ENCODE measurements at places on chromosomes 1 and 21.

- DNase-seq = no peak
Measured at GRCh38 chr1:117318426-117318825, 48.8 kb upstream of the MAN1A2 start.

GRCh38 chr1:208273386-208274017 lies 29.3 kb upstream of the PLXNA2 start:
- no peak for DNase-seq

- no peak for DNase-seq
Measured at GRCh38 chr1:198606020-198606438, 32.8 kb upstream of the PTPRC start.

DNA sequence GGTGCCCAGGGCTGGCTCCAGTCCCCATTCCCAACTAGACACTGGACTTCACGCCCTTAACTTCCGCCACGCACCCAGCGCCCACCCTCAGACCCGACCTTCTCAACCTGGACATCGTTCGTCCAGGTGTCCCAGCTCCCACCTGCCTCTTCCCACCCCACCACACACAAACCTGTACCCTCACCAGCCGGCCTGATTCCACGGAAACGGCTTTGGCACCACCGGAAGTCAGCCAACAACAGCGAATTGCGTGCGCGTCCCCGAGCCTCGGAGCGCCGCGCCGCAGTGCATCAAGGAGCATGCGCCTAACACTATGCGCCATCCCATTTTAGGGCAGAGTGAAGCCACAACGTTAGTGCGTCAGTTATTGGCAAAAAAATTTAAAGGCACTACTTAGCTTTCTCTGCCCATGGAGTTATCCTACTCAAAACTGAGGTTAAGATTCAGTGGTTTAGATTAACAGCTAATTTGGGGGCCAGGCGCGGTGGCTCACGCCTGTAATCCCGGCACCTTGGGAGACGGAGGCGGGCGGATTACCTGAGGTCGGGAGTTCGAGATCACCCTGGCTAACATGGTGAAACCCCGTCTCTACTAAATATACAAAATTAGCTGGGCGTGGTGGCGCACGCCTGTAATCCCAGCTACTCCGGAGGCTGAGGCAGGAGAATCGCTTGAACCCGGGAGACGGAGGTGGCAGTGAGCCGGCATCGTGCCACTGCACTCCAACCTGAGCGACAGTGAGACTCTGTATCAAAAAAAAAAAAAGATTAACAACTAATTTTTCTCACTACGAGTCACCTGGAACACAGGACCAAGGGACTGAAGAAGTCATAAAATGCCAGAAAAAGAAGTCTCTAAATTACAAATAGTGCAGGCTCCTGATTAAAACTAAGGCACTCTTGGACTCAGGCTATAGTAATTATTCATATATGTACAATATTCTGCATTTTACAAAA lies at the start of gene GON4L:
TSS of gene GON4L (minus strand) at position 240 of the 956 bp plus-strand sequence. CDS start 3,434 bp downstream, outside the sequence.
- DNase-seq = peak; percentile 69

DNA sequence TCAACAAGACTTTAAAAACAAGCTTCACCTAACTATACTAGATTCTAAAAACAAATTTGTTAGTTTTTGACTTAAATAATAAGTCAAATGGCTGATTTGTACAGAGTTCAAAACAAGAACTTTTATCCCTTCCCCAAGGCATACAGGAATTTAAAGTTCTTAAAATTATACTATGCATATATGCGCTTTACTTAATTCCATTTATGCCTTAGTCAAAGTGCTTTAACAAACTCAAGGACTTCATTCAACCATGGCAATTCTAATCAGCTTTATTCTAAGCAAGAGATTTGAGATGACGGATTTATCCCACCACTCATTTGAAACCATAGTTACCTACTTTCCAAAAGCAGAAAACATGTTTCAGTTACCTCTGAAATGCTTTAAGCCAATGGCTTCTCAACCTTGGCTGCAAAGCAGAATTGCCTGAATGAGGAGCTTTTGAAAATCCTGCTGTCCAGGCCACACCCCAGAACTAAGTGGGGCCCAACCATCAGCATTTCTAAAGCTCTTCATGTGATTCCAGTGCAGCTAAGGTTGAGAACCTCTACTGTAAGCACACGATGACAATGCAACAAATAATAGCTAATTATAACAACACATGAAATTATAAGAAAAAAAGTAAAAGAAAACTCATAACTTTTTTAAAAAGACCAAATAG lies 44.6 kb downstream of the TTLL7 start:
- DNase-seq = no peak

GRCh38 chr1:151130987-151131586 lies 15.3 kb downstream of the SEMA6C start:
- DNase-seq = peak; percentile 76

DNA sequence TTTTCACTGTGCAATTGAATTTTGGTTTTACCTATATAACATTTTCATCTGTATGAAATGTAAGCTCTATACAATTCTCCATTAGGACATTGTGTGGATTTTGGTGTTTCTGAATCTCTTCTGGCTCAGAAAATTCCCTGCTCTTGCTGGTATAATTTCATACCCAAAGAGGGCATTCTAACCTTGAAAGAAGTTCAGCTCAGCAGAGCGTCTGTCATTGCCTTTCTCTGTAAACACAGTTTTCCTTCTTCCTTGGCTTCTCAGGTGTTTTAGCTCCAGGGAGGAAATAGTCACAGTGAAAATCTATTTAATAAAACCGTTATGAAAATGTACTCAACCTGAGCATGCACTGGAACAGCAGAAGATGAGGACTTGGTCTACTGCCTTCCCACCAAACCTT lies 16.0 kb downstream of the DISC1 start:
- no peak for DNase-seq

GRCh38 chr1:33300673-33301072 lies 20.2 kb downstream of the A3GALT2 start:
- peak; percentile 75 for DNase-seq

- DNase-seq = no peak
Measured at GRCh38 chr1:35442734-35443133, 114.5 kb downstream of the KIAA0319L start.

GRCh38 chr1:92924501-92924900 lies 36.8 kb downstream of the DIPK1A start:
- no peak for DNase-seq

DNA sequence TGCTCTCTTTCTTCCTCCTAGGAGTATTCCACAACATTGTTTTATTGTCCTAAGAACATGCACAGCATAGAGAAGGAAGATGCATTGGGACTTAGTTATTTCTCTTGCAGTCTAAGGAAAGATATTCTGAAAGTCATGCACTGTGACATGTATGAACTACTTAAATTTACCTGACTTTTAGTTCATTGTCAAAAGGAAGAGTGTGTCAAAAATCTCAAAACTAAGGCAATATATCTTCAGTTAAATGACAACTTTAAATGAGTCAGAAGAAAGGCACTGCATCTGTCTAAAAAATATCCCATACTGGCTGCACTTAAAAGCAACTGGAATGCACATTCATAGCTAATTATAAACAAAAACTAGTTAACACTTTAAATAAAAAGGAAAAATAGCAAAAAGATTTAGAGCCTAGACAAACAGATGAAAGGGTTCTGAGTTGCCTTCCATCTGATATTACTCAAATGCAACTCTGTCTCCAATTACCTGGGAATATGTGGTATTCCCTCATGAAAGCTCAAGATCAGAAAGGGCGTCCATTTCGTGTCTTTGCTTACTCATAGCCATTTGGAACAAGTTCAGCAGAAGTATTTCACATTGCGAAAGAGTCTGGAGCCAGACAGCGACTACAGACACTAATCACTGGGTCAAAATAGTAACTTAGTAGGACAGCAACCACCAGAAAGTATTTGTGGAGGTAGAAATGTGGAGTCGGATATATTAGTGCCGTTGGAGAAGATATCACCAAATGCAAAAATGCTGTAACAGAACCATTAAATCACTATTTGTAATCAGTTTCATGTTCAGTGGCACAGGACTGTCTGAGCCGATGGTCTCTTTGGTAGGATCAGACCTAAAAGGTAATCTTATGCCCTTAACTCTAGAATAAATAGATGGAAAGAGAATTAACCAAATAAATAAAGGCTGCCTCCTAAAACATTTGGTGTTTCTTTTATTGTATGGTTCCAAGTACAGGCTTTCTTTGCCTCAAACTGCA lies 225.7 kb downstream of the GREM2 start:
- DNase-seq = peak; percentile 29

- no peak for DNase-seq
Measured at GRCh38 chr1:244325056-244325758, 126.5 kb downstream of the ADSS2 start.

GRCh38 chr1:193709607-193710006 lies 523.2 kb upstream of the B3GALT2 start:
- no peak for DNase-seq

DNA sequence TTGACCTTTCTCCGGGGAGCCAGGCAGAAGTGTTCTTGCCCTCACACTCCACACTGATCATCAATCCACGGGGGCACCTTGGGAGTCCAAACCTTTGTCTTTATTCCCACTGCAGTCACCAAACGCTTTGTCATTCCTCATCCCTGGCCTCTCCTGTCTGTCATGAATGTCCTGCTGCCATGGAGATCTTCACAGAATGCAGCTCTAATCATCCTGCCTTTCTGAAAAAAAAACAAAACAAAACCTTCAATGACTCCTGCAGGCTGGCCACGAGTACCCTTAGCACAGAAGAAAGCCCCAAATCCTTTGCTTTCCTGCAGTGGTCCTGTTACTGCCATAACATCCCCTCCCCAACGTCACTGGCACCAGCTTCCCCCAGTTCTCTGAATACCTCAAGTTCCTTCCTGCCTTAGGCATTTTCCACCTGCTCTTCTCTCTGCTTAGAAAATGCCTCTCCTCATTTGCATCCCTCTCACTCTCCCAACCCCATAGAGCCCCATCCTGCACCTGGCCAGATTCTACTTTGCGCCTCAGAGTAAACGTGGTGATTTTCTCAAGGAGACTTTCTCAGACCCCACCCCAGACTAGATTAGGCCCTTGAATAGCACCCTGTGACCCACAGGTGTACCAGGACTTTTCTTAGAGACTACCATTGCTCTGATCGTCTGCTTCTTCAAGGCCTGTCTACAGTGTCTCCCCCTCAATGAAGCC lies 131.2 kb downstream of the AK5 start:
- DNase-seq = no peak

DNA sequence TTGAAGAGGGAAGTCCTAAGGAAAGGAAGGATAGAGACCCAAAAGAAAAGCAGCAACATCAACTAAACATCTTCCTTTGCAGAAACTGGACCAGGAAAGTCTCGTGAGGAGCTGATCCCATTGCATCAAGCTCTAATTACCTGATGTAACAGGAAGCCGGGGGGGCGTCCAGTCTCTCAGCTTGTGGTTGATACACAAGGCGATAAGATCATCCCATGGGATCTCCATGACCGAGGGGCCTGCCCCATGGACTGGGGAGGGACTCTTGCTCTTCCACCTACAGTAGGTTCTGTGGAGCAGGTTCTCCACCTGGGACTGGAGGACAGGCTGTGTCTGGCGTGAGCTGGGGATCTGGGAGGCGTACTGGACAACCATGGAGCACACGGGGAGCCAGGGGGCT lies 14.8 kb upstream of the LSS start:
- no peak for DNase-seq

DNA sequence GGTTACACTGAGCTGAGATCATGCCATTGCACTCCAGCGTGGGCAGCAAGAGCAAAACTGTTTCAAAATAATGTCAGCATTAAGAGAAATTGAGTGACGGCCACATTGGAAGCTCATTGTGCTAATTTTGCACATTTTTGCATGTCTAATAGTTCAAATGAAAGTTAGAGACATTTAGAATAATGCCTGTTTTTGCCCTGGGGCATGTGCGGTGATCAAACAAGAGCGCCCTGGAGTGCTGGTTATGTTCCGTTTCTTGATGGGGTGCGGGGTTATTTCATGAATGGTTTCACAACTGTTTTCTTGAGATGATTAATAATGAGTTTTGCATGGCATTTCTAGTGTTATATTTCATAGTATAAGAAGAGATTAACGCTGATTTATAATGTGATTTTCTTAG lies 13.1 kb downstream of the OR2T11 start:
- DNase-seq = no peak

- DNase-seq = no peak
Measured at GRCh38 chr1:150807249-150808023, 624 bp downstream of the CTSK start.

GRCh38 chr1:9612162-9612845 lies 23.6 kb downstream of the TMEM201 start:
- no peak for DNase-seq

- no peak for DNase-seq
Measured at GRCh38 chr1:192088496-192088895, 69.8 kb upstream of the RGS18 start.

- no peak for DNase-seq
Measured at GRCh38 chr1:167083066-167083665, 7.0 kb downstream of the GPA33 start.

- no peak for DNase-seq
Measured at GRCh38 chr1:67189953-67190352, 23.7 kb downstream of the IL23R start.

GRCh38 chr1:11458811-11459275 lies 20.1 kb upstream of the DISP3 start:
- DNase-seq = no peak

DNA sequence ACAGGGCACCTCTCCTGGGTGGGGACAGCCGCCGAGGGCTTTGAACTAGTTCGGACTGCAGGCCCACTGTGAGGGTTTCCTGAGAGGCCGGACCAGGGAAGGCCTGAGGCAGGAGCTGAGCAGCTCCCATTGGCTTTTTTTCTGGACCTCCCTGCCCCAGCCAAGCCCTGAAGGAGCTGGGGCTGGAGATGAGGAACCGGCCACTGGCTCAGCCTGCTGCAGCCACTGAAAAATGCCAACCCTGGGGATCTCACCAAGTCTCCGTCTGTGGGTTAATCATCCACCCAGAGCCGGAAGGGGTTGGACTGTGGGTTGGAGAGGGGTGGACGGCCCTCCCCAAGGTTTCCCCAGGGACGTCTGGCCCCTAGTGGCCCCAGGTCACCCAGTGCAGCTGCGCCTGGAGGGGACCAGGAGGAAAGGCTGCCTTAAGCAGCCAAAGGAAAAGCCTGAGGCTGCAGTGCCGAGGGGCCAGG lies 2.5 kb downstream of the VWA1 start:
- DNase-seq = no peak

DNA sequence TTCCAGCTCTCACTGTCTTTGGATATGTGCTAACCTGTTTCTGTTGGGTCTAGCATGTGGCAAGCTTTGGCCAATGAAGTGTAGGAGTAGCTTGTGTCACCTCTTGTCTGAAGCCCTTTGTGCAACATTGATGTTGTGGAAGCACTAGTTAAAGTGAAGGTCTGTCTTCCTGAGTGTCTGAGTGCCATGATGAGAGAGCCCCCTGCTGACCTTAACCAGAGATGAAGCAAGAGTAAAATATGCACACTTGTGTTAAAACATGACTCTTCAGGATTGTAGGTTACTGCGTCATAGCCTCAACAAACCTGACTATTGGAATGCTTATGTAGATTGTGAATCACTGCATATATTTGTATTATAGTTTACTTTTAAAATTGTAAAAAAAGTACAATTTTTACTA lies 103.7 kb downstream of the NCAM2 start:
- DNase-seq = no peak

DNA sequence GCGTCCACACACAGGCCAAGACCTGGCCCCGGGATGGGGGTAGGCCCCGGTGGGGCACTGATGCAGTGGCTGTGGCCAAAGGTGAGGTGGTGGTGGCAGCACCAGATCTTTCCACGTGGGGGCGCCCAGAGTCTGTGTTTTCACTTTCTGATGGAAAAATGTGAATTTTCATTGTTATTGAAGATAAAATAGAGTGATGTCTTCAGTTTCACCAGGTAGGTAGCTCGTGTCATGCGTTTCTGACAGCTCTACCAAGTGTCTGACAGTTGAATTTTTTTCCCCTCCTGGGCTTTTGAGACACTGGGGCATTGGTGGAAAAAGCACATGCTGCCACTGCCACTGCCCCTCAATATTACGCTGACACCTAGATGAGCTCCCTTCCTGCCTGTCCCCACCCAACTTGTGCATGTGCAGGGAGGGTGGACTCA lies 40.0 kb upstream of the MAGOH start:
- peak; percentile 41 for DNase-seq

- no peak for DNase-seq
Measured at GRCh38 chr1:203215573-203215972, 13.9 kb downstream of the CHIT1 start.

All from tibial nerve (tissue), 4 donors.